T-cell (primary cell): ENCODE measurements at places on chromosomes 3 and 15.

- DNase-seq, result no peak
Measured at GRCh38 chr15:39495871-39496840, 84.7 kb upstream of the THBS1 start.

DNA sequence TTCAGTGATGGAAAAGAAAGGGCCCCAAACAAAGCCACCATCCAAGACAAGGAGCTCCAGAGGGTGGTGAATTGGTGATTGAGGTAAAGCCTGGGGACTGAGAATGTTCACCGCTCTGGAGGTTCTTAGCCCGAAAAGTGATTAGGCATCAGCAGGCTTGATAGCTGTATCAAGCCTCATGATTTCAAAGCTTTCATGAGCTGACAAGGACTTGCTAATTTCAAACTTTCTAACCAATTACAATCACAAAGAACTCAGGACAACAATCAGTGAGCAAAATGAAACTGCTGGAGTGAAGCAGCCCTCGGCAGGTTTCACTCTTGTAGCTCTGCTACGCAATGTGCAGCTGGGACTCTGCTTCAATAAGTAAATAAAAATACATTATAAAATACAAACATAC lies 391.3 kb downstream of the TIGIT start:
- no peak for DNase-seq

DNA sequence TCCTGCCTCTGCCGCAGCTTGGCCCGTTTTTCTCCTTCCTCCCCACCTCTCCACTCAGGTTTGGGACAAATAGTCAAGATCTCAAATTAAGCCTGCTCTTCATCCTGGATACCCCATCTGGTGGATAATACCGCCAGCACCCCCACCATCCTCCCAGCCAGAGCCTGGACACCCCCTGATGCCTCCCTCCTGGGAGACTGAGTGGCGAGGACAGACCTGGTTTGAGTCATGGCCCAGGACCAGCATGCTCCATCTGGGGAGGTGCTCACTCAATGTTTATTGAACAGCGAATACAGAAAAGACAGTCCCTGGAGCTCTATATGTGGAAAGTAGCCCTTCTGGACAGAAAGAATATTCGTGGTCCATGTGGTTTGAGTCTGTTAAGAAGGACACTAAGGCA lies 23.3 kb downstream of the CTSH start:
- no peak for DNase-seq

DNA sequence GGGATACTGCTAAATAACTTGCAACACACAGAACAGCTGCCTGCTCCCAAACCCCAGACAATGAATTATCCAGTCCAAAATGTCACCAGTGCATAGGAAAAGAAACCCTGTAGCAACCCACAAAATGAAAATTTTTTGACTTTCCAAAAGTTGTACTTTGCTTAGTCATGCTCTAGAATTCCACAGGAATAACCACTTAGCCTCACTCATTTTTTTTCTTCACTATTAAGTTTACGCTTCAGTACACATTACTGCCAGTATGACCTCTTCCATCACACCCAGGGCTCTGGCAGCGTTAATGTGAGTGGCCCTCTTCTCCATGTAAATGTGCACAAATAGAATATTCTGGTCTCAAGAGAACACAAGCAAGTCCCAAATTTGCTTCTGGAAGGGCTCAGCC lies 259.8 kb downstream of the MAGI1 start:
- DNase-seq, result no peak

GRCh38 chr15:68816158-68816557 lies 4.5 kb downstream of the ANP32A start:
- no peak for DNase-seq

GRCh38 chr3:108047987-108048386 lies 42.8 kb downstream of the CD47 start:
- DNase-seq, result no peak

DNA sequence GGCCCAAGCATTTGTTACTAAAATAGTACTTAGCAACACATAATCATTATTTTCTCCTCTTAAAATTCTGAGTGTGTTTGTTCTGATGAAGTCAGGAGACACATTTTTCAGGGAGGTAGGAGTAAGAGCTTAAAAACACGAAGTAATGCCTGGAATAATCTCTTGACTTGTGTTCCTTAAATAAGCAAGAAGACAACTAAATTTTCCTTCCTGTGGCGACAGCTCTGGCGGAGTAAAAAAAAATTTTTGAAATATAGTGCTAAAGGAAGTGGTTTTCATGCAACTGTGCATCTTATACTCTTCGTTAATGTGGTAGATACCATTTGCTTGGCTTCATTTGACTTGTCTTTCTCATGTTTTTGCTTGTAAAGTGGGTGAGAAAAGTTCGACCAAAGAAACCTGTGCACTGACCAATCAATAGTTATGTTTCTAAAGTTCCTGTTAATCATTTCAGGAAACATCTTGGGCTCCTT lies 11.1 kb upstream of the MBNL1 start:
- peak; percentile 46 for DNase-seq
